Activated effector memory CD4-positive, alpha-beta T cell treated with anti-CD3 and anti-CD28 coated beads, Interleukin-2, amount 50 U/mL, for 16 hours (primary cell): ENCODE measurements at places on chromosomes 7 and 10.

DNA sequence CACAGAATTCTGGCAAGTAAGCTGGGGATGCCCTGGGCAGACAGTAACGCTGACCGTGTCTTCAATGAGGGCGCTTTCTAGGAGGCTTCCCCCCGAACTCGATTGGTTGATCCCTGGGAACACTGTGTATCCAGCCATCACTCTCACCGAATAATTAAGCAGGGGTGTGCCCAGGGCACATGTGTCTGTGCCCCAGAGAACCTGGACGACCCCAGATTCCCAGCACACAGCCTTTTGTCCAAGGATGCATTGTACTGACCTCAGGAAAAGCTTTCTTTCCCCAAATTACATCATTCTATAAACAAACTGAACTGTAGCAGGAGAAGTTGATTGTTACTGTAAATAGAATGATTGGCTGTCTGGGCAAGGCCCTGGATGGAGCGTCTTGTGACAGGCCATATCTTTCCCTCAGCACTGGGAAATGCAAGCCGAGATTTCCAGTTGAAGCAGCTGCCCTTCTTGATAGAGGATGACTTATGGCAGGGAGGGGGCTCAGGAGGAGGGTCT is 6.6 kb upstream of the DEPP1 start:
- DNase-seq, result no peak

GRCh38 chr10:11224792-11225416 is 207.2 kb downstream of the CELF2 start:
- no peak for DNase-seq

DNA sequence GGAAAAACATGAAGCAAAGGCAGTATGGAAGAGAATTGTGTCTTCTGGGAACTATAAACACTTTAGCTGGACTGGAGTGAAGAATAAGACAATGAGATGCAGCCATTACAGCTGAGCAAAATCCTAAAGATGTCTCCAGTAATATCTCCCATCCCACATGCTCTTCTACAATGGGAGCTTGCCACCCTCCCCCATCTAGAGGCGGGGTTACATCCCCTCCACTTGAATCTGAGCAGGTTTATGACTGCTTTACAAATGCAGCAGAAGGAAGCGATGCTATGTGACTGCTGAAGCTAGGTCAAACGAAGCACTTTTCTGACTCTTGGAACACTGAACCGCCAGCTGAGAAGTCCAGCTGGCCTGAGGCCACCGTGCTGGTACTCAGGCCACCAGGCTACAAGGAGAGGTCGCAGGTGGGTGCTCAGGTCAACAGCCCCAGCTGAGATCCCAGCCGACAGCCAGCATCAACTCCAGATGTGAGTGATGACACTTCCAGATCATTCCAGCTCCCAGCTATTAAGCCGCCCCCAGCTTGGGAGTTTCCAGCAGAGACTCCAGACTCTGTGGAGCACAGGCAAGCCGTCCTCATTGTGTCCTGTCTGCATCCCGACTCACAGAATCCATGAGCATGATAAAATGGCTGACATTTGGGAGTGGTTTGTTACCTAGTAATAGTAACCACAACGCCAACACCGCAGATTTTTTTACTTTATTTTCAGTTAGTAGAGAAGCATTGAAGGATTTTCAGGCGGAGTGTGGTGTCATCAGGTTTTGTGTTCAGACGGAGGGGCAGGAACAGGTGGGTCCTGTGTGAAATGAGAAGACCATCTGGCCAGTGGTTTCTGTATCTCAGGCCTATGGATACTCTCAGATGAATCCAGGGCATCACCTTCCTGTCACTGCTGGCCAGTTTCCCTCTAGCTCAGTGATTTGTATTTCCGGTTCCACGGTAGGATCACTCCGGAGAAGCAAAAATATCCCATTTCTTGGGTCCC is 89.3 kb downstream of the NPY start:
- no peak for DNase-seq

- no peak for DNase-seq
Measured at GRCh38 chr10:5999440-6000165, 22.3 kb upstream of the IL15RA start.

DNA sequence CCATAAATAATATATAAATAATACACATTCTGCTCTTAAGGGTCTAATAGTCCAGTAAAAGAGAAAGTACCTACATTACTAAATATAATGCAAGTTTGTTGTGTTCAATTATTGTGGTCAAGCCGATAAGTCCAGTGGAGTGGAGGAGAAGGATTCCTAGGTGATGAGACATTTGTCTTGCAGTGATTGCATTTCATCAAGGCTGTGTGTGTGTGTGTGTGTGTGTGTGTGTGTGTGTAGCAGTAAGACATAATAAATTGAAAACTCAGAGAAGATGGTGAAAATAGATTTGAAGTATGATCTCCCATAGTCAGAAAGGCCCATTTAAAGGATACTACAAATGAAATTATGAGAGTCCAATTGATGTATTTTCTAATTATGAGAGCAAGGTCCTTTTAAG is 192.5 kb upstream of the SEMA3C start:
- no peak for DNase-seq

DNA sequence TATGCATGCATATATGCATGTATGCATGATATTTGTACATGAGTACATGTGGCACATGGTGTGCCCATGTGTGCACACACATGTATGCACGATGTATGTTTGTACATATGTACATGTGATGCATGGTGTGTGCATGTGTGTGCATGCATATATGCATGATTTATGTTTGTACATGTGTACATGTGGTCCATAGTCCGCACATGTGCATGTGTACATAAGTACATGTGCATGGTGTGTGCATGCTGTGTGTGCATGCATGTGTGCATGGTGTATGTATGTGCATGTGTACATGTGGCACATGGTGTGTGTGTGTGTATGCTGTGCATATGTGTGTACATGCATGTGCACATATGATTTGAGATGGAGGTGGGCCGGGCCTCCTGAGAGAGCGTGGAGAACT is 384.2 kb downstream of the TYW1 start:
- no peak for DNase-seq

GRCh38 chr7:4074994-4075393 is 607.1 kb upstream of the FOXK1 start:
- no peak for DNase-seq

DNA sequence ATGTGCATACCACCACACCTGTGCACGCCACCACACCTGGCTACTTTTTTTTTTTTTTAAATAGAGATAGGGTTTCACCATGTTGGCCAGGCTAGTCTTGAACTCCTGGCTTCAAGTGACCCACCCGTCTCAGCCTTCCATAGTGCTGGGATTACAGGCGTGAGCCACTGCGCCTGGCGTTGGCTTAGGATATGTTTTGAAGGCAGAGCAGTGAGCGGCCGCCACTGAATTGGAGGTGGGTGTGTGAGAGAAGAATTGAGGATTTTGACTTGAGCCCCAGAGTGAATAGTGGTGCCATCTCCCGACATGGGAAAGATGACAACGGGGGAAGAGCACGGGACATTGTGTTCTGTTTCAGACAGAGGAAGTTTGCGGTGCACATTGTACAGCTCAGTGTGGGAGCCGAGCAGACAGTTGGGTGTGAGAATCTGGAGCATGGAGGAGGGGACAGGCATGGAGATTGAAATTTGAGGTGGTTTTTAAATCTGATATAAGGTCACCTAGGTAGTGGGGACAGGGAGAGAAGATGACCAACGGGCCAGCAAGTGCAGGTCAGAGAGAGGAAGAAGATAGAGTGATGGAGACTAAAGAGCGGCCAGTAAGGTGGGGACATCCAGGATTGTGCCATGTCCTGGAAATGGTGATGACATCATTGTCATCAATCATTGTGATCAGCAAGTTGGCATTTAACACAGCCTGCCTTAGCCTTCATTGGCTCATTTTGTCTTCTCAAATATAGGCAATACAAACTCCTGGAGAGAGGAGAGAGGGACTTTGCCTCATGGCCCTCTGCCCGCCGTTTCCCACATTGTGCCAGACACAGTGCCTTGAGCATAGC is 35.8 kb downstream of the VWA2 start:
- DNase-seq, result peak; percentile 34

GRCh38 chr7:21986096-21986495 is 40.4 kb upstream of the CDCA7L start:
- no peak for DNase-seq

DNA sequence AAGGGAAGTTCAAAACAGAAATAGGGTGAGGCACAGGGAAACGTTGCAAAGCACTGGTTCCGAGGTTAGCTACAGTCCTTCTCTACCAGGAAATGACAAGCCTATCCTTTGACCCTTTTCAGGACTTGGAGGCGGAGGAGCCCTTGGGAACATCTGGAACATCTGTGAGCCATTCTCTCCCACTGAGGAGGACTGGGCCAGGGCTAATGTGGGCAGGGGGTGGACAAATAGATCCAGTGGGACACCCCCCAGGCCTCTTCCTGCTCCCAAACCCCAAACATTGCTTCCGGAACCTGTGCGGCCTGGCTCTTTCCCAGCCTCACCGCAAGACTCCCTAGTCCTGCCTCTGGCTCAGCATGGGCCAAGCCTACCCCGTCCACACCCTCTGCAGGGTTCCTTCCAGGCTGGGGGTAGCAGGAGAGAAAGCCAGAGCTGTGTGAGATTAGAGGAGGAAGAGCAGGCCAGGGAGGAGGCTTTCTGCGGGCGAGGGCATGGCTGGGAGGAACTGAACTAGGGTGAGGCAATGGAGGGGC is 36.5 kb downstream of the GHRHR start:
- DNase-seq, result no peak

GRCh38 chr7:21754963-21755362 is 190.7 kb downstream of the CDCA7L start:
- no peak for DNase-seq

- no peak for DNase-seq
Measured at GRCh38 chr10:114491933-114492332, 87.6 kb upstream of the AFAP1L2 start.

DNA sequence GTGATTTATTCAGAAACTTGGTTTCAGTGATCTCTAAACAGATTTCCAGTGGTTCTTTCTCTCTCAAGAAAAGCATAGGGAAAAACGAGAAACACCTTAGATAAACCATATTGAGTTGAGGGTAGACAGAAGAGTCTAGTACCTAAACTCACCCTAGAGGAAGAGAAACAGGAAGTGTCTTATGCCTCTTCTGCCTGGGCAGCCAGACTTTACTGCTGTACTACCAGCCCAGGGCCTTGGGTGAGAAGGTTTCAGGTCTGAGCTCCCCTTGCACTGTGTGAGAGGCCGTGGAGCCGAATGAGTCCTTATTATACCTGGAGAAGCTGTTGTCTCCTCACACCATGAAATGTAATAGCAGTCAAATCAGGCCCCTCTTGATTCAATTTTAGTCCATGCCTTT is 18.2 kb downstream of the HIF1AN start:
- DNase-seq, result no peak

DNA sequence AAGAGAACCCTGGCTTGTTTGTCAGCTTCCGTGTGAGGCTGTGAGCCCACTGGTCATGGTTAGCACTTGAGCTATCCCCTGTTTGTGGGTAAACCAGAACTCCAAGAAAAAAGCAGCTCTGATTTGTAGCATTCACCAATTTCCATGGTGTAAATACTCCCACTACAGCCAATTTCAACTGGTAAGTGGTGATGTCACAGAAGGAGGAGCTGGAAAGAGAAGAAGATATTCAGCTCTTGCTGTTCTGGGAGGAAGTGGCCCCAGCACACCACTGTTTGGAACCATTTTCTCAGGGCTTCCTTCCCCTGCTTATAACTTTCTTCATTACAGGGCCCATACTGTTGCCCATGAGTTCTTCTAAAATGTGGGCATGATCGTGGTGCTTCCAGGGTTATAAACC is 500.1 kb upstream of the ZMIZ1 start:
- DNase-seq, result no peak

GRCh38 chr7:108046952-108047506 is 44.1 kb upstream of the LAMB1 start:
- no peak for DNase-seq

GRCh38 chr7:96342049-96342448 is 20.2 kb upstream of the SLC25A13 start:
- no peak for DNase-seq

- DNase-seq, result no peak
Measured at GRCh38 chr7:85673876-85674275, 487.0 kb upstream of the SEMA3D start.

DNA sequence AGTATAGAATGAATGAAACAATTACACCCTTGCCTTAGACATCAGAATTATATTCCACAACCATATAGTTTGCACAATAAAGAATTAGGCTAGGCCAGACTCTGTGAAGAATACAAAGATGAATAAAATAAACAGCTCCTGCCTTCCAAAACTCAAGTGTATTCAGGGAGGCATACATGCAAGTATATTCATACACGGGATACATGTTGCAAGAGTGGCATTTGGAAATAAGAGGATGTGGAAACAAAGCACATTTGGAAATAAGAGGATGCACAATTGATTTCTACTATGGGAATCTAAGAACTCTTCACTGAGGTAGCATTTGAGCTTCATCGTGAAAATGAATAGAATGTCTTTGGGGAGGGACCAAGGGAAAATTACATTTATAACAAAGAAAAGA is 27.0 kb upstream of the TMEM26 start:
- no peak for DNase-seq

- no peak for DNase-seq
Measured at GRCh38 chr10:128852449-128852848, 614.6 kb upstream of the MGMT start.

DNA sequence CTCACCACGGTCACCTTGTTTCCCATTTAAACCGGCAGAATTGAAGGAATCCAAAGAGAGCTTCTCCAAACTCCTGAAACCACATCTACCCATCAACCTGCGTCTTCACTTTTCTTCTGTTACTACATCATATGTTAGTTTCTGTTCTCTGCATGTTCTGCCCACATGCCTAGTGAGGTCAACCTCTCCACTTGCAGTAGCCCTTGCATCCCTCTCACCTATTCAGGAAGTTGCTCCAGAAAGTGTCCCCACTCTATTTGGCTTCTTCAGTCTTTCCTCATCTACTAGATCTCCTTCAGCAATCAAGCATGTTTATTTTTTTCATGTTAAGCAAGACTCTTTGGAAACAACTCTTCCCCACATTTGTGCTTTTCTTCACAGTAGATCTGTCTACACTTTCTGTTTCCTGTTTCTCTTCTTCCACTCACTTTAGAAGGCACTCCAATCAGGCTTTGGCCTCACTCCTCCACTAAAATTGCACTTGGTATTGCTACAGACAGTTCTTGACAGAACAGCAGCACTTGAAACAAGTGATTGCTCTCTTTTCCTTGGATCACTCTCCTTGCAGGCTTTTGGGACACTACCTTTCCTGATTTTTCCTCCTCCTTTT is 7.5 kb downstream of the SAMD9L start:
- DNase-seq, result no peak
